Sigmoid colon (tissue), 7 donors: ENCODE measurements at places on chromosomes 7 and 10. TPM values are rescaled to one million over a fixed set of nuclear protein-coding genes. Genes with fewer than 3 reads are reported as not detected.

DNA sequence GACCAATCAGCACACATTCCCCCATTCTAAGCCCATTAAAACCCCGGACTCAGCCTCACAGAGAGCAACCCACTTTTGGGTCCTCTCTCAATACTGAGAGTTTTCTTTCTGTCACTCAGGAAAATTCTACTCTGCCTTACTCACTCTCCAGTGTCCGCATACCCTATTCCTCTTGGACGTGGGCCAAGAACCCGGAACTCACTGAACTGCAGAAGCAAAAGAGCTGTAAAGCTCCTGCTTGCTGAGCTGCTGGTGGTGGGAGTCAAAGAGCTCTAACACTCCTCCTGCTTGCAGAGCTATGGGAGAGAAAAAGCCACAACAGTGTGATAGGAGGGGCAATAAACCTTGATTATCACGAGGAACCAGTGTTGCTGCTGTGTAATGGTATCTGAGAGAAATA lies 386.9 kb downstream of the POM121L12 start:
- no peak overlapping the region for H3K4me3 ChIP-seq
- no peak overlapping the region for H3K27ac ChIP-seq
- no peaks in the 10 kb centered on the region for H3K36me3 ChIP-seq
- no peaks in the 10 kb centered on the region for H3K4me1 ChIP-seq
- H3K27me3 ChIP-seq: no peaks in the 10 kb centered on the region

GRCh38 chr10:125159932-125160855 lies at the start of gene CTBP2:
Gene CTBP2, minus strand, starts transcription at chr10:125160563.
- peak within 1 kb of the TSS; percentile 85 for H3K4me3 ChIP-seq
- no peaks in the 10 kb centered on the region for H3K36me3 ChIP-seq
- H3K27me3 ChIP-seq: no peaks in the 10 kb centered on the region
- peaks cover 46% of the 10 kb centered on the region for H3K4me1 ChIP-seq
- peak; percentile 67 for DNase-seq
- H3K27ac ChIP-seq: peak within 1 kb of the TSS; percentile 97

DNA sequence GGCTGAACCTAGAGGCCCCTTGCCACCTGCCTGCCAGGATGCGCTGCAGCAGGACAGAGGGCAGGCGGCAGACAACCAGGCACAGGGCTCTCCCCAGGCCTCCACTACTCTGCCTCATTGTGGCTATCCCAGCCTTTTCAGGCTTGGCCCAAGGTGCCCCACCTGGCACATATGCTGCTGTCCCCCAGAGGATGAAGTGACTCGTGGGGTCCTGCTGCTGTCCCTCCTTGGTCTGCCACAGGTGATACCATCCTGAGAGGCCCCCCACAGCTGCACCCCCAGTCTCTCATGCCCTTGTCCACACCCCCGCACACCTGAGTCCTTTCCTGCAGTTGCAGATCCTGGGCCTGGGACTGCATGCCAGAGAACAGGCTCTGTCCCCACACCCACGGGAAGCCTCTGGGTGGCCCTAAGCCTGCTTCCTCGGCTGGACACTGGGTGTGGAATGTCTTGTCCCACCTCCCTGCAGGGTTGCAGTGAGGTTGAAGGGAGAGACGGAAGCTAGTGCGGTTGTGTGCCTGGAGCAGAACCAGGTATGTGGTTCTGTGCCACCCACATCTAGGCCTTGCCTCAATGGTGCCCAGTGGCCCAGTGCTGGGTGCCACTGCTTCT lies 55.3 kb downstream of the RASGEF1A start:
- peaks cover 7% of the 10 kb centered on the region for H3K4me1 ChIP-seq
- H3K36me3 ChIP-seq: no peaks in the 10 kb centered on the region
- peak; percentile 60 for DNase-seq
- H3K27me3 ChIP-seq: no peaks in the 10 kb centered on the region
- H3K27ac ChIP-seq: no peak overlapping the region
- H3K4me3 ChIP-seq: no peak overlapping the region

Gene RPEL1
- not detected for polyA plus RNA-seq

GRCh38 chr7:144050093-144050492 lies 1.3 kb downstream of the OR2A5 start:
- H3K36me3 ChIP-seq: no peaks in the 10 kb centered on the region
- DNase-seq: no peak
- no peaks in the 10 kb centered on the region for H3K27me3 ChIP-seq
- no peak overlapping the region for H3K4me3 ChIP-seq

Gene MYO3A
- polyA plus RNA-seq: not detected

Gene NODAL
- polyA plus RNA-seq: not detected
